ENCODE measurements at places on chromosomes 4 and X. TPM values are rescaled to one million over a fixed set of nuclear protein-coding genes. Genes with fewer than 3 reads are reported as not detected.

- H3K4me3 ChIP-seq = no peak overlapping the region
- H3K4me1 ChIP-seq = no peaks in the 10 kb centered on the region
- no peak overlapping the region for H3K27ac ChIP-seq
- H3K36me3 ChIP-seq = no peaks in the 10 kb centered on the region
Observed at GRCh38 chr4:130147641-130148040, 1051.7 kb downstream of the C4orf33 start.

- no peak for DNase-seq
- H3K27ac ChIP-seq = no peak overlapping the region
- peaks cover 3% of the 10 kb centered on the region for H3K36me3 ChIP-seq
- H3K4me1 ChIP-seq = peaks cover 6% of the 10 kb centered on the region
- no peak overlapping the region for H3K4me3 ChIP-seq
- no peaks in the 10 kb centered on the region for H3K27me3 ChIP-seq
Observed at GRCh38 chr4:147740176-147740575, 8.3 kb downstream of the ARHGAP10 start.

DNA sequence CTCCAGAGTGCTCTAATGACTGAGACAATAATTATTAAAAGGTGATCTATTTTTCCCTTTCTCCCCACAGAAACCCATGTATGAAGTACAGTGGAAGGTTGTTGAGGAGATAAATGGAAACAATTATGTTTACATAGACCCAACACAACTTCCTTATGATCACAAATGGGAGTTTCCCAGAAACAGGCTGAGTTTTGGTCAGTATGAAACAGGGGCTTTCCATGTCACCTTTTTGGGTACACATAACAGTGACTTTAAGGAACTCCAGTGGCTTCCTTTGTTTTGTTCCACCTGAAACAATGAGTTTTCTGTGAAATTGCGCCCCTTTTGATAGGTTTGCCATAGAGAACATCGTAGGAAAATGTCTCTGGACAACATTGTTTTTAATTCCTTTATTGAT, 69.6 kb downstream of the KIT start:
- no peak for DNase-seq
- H3K4me3 ChIP-seq = no peak overlapping the region
- H3K4me1 ChIP-seq = no peaks in the 10 kb centered on the region
- H3K27me3 ChIP-seq = no peaks in the 10 kb centered on the region

Gene ADRA2C
- total RNA-seq = 3.3 TPM

All from muscle of leg (tissue), 16 donors.